ENCODE measurements at places on chromosomes 7 and 10.

- DNase-seq = no peak
These were observed 960.7 kb upstream of the CELF2 start for GRCh38 chr10:10056961-10057360.

- DNase-seq = no peak
These were observed 304.5 kb downstream of the SDHAF3 start for GRCh38 chr7:97422046-97422445.

- no peak for DNase-seq
These were observed 259.7 kb upstream of the C7orf33 start for GRCh38 chr7:148330822-148331221.

DNA sequence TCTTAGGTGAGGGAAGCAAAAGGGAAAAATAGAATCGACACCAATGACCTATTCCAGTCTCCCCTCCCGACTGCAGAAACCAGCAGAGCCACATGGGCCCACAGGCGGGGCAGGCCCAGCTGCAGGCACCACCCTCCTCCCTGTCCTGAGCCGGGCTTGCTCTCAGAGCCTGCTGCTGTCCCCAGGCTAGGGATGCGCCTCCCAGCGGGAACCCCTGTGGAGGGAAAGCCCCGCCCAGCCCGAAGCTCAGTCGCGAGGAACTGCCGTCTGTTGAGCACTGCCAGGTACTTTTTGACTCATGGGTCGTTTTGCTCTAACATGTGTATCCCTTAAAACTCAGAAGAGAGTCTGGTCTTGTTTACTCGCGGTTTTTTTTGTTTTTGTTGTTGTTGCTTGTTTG lies 124.5 kb upstream of the RET start:
- no peak for DNase-seq

DNA sequence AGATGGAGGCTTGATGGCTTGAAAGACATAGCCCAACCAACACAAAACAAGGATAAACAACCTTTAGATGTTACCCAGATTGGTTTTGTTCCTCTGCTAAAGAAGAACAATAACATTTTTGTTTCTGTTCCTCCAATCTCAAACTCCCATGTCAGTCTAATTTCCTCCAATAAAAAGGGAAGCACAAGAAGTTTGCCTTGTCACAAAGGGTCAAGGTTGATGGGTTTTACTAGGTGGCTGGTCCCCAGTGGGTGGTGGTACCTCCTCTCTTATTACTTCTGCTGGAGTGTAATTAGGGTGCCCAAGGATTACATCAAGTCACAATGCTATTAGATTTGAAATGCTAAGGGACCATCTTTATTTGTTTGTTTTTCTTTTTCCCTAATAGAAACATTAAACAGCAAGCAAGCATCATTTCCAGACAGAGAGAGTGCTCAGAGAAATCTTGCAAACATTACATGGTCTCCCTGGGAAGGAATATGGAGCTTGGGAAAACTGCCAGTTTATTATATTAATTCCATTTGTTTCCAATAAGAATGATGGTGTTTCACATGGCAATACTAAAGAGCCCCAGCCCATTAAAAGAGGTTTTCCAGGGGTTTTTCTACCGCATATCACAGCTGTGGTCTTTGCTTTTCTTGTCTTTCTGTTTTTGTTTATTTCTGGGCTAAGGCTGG lies 78.3 kb upstream of the AOAH start:
- no peak for DNase-seq

DNA sequence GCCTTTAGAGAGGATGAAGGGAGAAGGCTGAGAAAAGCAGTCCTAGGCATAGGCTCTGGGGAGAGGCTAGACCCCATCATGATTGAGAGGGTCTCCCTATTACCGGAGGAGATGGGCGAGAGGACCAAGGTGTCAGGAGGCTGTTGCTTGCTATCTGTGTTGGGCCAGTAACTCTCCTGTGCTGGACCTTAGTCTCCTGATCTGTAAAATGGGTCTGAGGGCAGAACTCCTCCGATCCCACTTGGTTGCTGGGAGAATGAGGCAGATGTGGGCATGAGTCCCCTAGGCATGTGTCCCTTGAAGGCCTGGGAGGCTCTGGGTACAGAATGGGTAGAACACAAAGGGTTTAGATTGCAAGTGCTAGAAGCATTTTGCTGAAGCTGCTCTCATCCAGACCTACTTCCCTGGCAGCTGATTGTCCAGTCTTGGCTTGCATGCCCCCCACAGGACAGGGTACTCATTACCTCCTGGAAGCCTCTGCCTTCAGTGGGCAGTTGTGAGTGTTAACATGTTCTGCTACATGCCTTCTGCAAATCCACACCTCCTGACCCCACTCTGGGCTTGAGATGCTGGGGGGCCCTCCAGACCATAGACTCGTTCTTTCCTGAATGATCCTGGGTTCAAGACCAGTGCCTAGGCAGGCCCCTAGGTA lies 4.4 kb downstream of the ZMIZ1 start:
- DNase-seq = no peak

DNA sequence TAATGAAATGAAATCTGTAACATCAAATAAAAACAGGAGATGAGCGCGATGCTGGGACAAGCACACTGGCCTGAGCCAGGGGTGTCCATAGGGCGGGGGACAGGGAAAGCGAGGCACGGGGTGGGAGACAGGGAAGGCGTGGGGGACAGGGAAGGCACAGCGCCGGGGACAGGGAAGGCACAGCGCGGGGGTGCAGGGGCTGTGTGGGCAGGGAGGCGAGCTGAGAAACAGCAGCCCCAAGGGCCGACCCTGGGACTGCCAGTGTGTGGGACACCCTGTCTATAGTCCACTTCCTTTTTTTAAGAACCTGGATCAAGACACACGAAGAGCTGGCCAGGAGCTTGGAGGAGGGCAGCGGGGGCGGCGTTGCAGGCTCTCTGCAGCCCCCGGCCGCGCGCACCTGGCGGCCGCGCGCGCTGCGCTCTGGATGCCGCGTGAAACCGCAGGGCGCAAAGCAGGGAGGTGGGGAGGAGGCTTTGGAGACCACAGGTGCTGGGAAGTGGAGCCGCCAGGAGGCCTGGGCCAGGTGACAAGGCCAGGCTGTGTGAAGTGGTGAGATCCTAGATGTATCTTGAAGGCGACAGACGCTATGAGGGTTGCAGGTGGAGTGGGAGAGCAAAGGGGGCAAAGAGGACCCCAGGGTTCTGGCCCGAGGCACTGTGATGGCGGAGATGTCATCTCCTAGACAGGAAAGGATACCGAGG lies 157.7 kb downstream of the COBL start:
- DNase-seq = no peak

DNA sequence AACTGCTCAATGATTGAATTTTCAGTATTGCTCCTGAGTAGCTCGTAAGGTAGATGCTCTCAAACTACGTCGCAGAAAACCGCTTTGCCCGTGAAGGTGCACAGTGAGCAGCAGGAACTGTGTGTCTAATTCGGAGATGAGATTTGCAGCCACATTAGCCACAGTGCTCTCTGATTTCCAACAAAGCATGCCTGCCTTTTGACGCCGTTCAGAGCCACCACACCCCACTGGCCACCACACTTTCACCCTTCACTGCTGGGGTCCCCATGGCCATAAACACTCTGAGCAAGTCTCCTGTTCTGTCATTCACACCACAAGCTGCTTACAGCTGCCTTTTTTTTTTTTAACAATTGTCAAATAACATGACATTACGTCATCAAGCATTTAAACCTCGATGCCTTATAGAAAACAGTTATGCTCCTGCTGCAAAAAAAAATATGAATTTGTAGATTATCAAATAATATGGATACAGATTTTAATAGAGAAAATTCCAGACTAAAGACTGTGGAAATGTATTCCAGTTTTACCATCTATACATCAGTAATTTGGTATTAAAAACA lies 578.8 kb upstream of the PFKP start:
- DNase-seq = no peak

DNA sequence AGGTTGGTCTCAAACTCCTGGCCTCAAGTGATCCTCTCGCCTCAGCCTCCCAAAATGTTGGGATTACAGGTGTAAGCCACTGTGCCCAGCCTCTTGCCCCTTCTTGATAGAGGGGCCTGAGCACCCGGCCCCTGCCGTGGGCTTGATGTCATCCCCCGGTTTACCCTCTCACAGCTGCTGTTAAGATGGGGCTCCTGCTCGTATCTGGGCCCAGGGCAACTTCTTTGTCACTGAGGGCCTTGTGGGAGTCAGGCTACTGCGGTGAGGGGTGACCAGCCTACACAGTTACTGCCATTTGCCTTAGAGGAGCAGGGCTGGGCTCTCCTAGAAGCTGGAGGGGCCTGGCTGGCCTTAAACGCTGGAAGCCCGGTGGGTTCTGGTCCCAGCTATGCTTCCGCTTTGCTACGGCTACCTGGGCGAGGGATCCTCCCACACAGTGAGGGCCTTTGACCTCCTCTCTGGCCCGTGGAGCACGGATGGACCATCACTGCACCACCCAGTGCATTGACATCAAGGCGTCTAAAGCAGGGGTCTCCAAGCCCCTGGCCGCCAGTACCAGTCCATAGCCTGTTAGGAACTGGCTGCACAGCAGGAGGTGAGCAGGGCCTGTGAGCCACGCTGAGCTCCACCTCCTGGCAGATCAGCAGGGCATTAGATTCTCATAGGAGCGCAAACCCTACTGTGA lies 1.1 kb upstream of the TMEM130 start:
- DNase-seq = no peak

DNA sequence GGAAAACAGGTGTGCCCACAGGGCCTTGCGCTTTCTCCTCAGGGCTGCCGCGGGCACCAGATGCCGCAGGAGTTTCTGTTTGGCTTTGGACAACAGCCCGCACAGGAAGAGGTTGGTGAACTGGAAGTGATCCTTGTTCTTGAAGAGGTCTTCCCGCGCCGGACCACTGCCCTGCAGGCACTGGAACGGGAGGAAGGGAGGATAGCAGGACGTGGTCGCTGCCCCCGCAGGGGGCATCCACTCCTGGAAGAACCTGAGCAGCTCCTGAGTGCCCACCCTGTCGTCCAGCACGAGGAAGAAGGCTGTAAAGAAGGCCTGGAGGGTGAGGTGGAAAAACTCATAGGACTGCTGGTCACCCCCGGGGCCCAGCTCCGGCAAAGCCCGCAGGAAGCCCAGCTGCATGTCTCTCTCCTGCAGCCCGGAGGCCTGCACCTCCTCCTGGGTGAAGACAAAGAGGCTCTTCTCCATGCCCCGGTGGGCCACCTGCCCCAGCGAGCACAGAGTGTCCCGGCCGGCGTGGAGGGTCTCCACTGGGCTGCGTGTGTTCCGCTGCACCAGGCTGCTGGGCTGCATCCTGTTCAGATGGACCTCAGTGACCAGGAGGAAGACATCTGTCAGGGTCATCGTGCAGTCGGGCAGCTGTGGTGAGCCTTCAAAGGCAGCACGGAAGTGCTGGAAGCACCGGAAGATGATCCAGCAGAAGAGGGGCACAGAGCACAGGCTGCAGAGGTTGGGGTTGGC lies 26.9 kb downstream of the NOD1 start:
- DNase-seq = no peak

- no peak for DNase-seq
These were observed 15.1 kb downstream of the ADAM12 start for GRCh38 chr10:126373147-126373546.

GRCh38 chr7:36521911-36522310 lies 132.2 kb downstream of the ANLN start:
- DNase-seq = no peak

DNA sequence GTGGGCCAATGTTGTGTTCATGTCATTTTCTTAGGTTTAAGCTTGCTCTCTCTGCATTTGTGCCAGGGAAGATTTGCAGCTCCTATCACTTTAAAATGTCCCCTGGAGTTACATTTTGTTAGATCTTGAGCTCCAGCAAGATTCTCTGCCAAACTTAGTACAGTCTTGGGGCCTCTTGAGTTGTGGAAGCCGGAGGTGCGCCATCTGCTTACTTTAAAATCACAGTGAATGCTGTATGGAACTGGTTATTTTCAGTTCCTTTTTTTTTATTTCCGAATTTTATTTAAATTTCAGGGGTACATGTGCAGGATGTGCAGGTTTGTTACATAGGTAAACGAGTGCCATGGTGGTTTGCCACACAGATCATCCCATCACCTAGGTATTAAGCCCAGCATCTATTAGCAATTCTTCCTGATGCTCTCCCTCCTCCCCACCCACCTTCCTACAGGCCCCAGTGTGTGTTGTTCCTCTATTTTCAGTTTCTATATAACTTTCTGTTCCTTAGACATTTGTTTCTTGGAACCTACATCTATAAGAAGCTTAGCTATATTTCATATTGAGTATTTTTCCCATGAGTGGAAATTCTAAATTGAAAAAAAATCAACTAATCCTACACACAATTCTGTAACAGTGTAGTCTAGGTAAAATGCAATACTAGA lies 114.4 kb upstream of the CREB5 start:
- DNase-seq = no peak

GRCh38 chr7:42083284-42083683 lies 153.7 kb downstream of the GLI3 start:
- DNase-seq = no peak

- DNase-seq = no peak
These were observed 44.3 kb downstream of the IL6 start for GRCh38 chr7:22771194-22771871.

DNA sequence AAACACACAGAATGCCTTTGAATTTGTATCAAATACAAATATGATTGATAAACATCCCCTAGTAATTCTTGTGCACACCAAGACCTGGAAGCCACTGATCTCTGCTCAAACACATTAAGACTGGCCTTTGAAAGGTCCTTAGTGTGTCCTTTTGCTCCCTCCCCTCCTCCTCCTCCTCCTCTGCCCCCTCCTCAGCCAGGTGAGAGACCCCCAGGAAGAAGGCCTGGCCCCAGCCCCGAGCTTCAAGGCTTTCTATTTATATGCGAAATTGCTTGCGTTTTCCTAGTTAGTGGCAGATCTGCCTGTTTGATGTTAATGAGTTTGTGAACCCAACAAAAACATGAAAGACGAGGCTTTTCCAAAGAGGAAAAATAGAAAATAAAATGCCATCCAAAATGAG lies 63.6 kb upstream of the TCF7L2 start:
- DNase-seq = no peak

DNA sequence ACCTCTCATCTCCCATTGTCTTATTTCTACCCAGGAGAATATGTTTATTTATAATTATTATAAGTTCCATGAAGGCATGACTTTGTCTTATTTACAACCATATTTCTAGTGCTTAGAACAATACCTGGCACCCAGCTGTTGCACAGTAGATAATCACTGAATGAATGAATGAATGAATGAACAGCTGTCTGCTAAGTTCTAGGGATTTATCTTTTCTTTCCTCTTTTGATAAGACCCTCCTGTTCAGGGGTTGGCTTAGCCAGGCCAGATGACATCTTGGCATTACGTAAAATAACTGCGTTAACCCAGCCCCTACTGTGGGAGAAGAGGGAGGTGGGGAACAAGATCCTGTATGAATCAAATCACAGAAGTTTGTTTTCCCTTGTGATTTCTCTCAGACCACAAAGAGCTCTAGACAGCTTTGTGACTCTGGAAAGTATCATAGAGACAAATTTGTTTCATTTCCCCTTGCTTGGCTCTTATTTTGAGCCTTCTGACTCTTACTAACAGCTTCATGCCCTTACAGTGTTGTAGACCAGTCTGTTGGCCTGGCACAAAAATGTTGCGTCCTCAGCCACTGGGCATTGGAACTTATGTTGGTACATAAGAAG lies 8.4 kb downstream of the ZNF862 start:
- DNase-seq = no peak

- DNase-seq = no peak
These were observed 18.9 kb downstream of the ENO4 start for GRCh38 chr10:116868198-116868676.

- no peak for DNase-seq
These were observed 822 bp downstream of the SAMD9L start for GRCh38 chr7:93147363-93147762.

GRCh38 chr7:142389544-142389943 lies 131.7 kb upstream of the PRSS58 start:
- no peak for DNase-seq

Measured in NCI-H526 treated with DMSO at 0.1 percent for 48 hours (cell line).